CD4-positive, alpha-beta memory T cell (primary cell): ENCODE measurements at places on chromosomes 4 and X. TPM values are rescaled to one million over a fixed set of nuclear protein-coding genes. Genes with fewer than 3 reads are reported as not detected.

The GPRASP3 gene
- 1.1 TPM for polyA plus RNA-seq

The TMEM271 gene
- not detected for polyA plus RNA-seq

The S100G gene
- not detected for polyA plus RNA-seq

The ZMAT1 gene
- polyA plus RNA-seq = 1.7 TPM

The NHSL2 gene
- polyA plus RNA-seq = 12.7 TPM

The NUDT10 gene
- polyA plus RNA-seq = not detected

The TMEM165 gene
- 28.9 TPM for polyA plus RNA-seq

The TMEM31 gene
- polyA plus RNA-seq = 0.39 TPM

- DNase-seq = no peak
Measured at GRCh38 chrX:73831500-73831899, 268.5 kb downstream of the CHIC1 start.

DNA sequence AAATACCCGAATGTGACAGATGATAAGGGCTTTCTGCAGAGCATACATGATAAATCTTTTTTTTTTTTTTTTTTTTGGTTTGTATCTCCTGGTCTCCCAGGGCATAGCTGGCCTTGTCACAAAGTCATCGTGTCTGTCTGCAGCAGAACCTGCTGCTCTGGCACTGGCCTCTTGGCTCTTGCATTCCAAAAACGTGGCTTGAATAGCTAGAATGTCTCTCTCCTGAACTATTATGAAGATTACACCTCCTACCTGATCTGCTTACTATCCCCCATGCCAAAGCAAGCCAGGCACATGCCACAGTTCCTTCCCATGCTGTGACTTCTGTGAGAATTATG is 50.4 kb upstream of the SCRG1 start:
- DNase-seq = no peak

GRCh38 chrX:10401239-10401638 is 219.1 kb downstream of the MID1 start:
- DNase-seq = no peak

DNA sequence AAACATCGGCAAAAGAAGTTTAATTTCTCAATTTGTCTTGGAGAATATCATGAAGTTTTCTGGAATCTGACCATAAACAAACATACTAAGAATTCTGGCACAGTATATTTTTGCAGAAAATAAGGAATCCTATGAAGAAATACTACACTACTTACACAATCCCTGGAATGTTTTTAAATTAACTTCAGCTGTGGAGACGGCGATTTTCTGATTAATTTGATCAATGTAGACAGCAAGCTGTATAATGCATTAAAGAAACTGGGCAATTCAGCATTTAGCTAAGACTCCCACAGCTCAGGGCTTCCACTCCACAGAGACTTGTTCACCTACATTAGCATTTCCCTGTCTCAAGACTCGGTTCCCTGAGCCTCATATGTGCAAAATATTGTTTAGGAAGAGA is 12.2 kb downstream of the EGFL6 start:
- no peak for DNase-seq

GRCh38 chrX:147739196-147739595 is 172.5 kb upstream of the FMR1 start:
- DNase-seq = no peak

DNA sequence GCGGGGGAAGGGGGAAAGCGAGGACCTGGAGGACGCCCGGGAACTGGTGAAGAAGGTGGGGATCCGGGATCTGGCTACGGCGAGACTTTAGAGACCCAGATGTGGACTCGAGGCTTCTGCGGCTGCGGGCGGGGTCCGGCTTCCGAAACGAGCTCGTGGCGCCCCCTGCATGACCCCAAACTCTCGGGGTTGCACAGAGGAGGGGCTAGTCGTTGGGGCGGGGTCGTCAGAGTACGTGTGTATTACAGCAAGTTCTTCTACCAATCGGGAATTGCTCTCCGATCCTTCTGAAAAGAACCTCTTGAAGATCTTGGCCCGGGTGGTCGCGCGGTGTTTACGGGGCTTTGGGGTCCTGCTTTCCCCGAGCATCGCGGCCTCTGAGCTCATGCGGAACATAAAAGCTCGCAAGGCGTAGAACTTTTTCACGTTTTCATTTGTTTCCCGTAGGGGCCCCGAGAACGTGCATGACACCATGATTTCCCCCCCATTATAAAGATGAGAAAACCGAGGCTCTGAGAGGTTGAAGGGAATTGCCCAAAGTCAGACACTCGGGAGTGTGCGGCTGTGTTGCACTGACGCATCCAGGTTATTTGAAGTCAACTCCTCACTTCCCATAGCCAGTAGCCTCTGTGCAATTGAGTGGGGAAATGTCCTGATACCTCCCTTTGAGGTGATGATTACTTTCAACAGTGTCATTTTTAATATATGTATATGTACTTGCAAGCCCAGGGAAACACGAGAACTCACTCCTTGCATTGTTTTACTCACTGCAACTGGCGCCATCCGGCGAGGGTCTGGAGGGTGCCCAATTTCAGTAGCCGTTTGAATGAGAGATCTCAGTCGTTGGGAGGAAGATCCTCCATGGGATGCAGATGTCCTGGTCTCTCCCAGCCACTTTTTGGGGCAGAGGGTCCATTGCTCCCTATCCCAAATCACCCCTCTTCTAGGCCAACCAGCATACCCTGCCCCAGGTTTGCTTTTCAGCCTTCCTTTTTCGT is at the start of gene BEND4:
TSS of gene BEND4 (minus strand) at position 149 of the 998 bp plus-strand sequence. CDS start 512 bp downstream, outside the sequence.
- DNase-seq = no peak

DNA sequence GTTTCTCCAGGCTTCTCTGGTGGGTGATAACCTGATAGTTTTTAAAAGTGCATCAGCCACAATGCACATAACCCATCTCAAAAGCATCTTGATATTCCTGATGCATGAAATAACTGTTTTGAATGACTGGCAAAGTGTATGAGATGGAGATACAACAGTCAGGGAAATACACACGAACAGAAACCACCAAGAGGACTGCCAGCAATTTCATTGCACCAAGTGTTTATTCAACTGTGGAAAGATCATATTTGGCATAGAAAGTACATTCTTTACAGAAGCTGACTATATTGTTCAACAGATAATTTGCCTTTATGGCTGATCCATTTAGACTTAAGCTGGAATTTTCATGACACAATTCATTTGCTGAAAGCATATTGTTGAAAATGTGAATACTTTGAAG is 139.5 kb downstream of the SLIT2 start:
- DNase-seq = no peak

- DNase-seq = no peak
Measured at GRCh38 chr4:150683775-150684350, 101.9 kb downstream of the MAB21L2 start.

DNA sequence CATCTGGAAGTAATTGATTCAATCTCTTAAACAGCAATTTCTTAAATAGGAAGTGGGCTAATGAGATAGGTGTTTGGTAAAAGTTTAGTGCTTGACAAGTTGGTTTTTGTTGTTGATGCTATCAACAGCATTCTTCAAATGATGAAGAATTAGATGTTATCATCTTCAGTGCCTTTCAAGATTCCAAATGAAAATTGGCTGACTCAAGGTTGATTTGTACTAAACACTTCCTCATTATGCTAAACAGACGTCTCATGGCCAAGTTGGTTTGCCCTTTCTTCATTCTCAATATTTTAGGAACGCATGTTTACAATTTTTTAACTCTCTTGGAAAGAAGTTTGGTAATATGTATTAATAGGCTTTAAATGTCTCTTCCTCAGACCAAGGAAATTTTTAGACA is 86.0 kb downstream of the MID1IP1 start:
- DNase-seq = no peak

- no peak for DNase-seq
Measured at GRCh38 chrX:114798907-114799306, 215.0 kb downstream of the HTR2C start.

DNA sequence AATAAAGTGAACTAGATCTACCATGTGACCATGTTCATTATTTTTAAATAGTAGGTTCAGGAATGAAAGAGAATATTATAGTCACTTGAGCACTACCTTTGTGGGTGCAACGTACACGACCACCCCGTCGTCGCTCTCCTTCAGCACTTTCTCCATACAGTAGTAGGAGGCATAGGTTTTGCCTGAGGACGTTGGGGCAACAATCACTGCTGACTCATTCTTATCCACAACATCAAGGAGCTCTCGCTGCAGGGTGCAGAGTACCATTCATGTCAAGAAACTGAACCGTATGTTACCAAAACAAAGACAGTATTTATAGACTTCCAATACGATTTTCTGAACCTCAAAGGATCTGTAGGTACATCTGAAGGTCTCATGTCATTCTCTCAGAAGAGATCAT is 44.7 kb downstream of the DDX60 start:
- DNase-seq = no peak

DNA sequence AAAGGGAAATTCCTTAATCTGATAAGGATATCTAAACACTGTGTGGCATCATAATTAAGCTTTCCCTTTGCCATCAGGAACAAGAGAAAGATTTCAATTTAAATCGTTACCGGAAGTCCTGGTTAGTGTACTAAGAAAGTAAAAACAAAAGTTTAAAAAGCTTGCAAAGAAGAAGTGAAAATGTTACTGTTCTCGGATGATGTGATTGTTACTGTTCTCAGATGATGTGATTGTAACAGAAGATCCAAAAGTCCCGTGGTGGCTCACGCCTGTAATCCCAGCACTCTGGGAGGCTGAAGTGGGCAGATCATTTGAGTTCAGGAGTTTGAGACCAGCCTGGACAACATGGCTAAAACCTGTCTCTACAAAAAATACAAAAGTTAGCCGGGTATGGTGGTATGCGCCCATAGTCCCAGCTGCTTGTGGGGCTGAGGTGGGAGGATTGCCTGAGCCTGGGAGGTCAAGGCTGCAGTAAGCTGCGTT is 62.5 kb downstream of the RGS12 start:
- no peak for DNase-seq

- DNase-seq = no peak
Measured at GRCh38 chrX:53285591-53285990, 4.2 kb upstream of the IQSEC2 start.

DNA sequence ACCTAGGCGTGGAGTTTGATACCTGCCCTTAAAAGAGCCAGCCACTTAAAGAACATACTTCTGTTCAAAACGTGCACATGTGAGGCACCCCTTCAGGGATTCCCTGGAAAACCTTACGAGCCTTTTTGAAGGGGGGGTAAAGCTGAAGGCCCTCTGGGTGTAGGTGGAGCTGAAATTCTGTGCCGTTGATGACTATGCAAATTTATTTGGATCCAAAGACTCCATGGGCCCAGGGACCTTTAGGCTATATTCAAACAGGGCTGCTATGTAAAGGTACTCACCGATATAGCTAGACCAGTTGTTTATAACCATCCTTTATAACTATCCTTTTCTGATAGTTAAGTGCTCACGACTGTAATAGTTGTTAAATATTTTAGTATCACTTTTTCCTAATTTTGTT is 40.3 kb upstream of the NFXL1 start:
- DNase-seq = no peak

DNA sequence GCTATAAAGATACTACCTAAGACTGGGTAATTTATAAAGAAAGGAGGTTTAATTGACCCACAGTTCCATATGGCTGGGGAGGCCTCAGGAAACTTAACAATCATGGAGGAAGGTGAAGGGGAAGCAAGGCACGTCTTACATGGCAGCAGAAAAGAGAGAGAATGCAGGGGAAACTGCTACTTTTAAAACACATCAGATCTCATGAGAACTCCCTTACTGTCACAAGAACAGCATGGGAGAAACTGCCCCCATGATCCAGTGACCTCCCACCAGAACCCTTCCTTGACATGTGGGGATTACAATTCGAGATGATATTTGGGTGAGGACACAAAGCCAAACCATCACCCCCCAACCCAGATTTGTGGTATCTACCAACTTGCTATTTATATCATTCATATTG is 13.9 kb downstream of the TEX13C start:
- DNase-seq = no peak
